ENCODE measurements at places on chromosomes 3 and 15.

- no peak for DNase-seq
Observed at GRCh38 chr15:96020133-96020532, 310.4 kb upstream of the NR2F2 start.

DNA sequence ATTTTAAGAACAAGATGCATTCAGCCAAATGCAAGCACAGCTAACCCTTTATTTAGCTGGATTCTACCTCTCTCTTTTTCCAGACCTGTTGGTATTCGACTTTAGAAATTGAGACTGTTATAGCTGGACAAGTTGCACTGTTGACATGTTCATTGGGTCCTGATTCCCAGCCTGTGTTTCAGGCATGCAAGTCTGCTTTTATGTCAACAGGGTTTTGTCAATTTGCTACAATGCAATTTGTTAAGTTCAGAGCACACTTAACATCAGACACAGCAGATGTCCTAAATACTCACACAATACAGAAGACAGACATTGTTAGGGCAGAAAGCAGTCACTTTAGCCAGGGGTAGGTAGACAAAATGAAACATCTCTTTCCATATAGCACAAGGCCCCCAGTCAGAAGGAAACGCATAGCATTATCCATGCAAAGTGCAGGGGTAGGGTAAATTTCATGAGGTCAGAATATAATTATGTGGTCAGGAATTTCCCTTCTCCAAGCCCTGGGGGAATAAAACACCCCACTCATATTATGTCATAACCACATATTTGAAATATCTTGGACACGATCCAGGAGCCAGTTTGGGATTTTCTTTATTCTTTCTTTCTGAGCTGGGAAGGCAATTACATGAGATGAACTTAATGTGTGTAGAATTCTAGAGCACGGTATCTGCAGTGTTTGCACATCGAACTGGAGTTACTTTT is 504.1 kb downstream of the NTRK3 start:
- no peak for DNase-seq

DNA sequence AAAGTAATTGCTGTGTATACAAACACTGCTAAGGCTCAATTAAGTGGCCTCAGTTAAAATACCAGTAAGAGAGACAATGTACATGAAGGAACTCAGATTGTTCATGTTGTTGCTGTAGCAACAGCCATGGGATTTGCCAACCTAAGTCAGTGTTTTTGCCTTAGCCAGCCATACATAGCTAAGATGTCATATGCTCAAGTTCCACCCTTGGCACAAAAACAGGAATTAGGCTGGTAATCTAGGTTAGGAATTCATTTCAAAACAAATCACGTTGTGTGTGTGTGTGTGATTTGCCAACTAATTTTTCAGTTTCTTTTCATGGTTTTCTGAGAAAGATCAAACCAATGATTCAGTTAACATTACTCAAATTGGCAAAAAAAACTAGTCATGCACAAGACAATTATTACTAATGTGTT is 143.7 kb upstream of the KCNMB2 start:
- no peak for DNase-seq

DNA sequence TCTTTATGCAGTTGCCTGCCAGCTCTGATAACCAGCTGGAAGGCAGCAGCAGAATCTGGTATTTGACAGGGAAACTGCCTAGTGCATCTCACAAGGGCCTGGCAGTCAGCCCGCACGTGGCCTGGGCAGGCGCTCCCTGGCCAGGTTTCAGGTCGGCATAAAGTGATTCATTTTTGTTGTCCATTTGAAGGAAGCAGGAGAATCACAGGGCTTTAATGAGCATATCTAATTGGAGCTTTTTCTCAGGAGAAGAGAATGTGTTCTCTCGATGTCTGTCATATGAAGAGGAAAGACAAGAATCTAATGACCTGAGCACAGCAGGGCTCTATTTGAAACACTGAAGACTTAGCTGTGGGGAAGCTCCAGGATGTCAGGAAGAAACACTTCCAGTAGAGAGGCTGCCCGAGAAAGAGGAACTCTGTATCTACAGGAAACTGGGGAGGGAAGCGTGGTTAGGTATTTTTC is 98.8 kb upstream of the MB21D2 start:
- no peak for DNase-seq

DNA sequence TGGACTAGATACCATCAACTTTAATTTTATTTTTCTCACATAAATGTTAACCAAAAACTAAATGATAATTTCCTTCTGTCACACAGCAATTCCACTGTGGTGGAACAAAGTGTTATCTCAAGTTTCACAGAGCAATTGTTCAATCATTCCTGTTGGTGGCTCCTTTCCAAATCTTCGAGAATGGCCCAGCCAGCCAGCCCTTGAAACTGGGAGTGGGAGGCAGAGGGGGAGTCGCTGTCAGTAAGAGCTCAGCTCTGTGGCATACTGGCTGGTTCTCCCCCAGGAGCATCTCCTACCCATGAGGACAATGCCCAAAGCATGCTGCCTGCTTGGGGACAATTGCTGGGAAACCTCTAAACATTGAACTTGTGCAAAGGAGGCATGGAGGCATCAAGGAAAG is 47.7 kb downstream of the MECOM start:
- no peak for DNase-seq

GRCh38 chr15:51227940-51228732 is 110.3 kb downstream of the CYP19A1 start:
- no peak for DNase-seq

GRCh38 chr3:1446531-1446930 is 353.7 kb downstream of the CNTN6 start:
- no peak for DNase-seq

GRCh38 chr15:53716909-53717876 is 42.3 kb downstream of the WDR72 start:
- no peak for DNase-seq

GRCh38 chr3:126259411-126260391 is 79.3 kb upstream of the ALDH1L1 start:
- DNase-seq, result no peak

All from activated CD4-positive, alpha-beta T cell treated with anti-CD3 and anti-CD28 coated beads, Interleukin-2, amount 50 U/mL, for 1 hour (primary cell).